Ascending aorta (tissue), 2 donors: ENCODE measurements at places on chromosomes 5 and 9.

DNA sequence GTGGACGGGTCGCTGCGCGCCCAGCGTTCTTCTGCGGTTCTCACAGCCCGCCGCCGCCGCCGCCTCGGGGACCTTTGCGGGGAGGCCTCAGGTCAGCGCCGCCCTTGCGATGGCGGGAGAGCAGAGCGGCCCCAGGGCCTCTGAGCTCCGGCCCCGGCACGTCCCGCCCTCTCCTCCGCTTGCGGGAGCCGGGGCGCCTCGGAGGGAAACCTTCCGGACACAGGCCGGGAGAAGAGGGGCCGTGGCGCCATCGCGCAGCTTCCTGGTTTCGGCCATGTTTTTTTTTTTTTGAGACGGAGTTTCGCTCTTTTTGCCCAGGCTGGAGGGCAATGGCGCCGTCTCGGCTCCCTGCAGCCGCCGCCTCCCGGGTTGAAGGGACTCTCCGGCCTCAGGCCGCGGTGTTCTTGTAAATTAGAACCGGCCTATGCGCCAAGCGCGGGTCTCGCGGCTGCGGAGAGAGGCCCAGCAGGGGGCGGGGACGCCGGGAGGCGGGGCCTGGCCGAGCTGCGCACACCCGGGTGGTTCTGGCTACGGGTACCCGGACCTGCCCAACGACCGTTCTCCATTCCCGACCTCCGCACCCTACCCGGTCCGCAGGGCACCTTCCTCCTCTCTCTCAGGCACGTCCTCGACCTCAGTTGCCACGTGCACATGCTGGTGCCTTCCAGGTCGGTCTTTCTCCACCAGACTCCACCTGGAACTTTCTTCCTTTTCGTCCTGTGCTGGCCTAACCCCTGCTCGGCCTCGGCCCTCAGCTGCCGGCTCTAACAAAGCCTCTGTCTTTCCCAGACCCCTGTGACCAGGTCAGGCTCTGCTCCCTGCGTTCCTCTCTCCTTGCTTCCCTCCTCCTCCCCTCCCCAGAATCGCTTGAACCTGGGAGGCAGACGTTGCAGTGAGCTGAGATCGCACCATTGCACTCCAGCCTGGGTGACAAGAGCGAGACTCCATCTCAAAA, 28.8 kb upstream of the MGAT1 start:
- peak; percentile 55 for DNase-seq

DNA sequence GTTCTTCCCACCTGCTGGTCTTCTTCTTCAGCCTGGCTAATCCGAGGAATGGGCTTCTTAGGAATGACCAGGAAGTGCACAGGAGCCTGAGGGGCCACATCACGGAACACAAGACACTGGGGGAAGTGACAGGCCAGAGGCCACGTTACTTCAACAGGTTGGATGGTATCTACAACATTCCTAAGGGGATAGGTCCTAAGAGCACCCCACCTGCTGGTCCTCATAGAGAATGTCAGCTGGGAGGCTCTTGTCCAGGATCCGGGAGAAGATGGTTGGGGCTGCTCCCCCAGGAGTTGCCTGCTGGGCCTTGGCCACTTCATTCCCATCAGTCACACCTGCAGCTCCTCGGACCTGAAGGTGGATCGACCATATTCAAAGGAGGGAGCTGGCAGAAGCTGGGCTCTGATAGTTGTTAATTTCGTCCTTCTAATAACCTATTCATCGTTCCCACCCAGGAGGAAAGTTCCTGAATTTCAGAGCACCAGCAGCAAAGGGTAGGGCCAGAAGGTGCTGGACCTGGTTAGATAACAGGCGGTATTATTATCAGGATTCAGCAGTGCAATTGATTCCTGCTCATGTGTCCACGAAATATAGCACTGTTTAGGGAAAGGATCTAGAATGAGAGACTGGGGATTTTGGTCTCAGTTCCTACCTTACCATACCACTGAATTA, 1.3 kb downstream of the HINT2 start:
- DNase-seq, result peak; percentile 61

- no peak for DNase-seq
Observed at GRCh38 chr9:100472788-100473275, at the start of gene TMEFF1. Gene TMEFF1, plus strand, starts transcription at chr9:100473149. Its CDS starts 396 bp downstream, at chr9:100473545.

DNA sequence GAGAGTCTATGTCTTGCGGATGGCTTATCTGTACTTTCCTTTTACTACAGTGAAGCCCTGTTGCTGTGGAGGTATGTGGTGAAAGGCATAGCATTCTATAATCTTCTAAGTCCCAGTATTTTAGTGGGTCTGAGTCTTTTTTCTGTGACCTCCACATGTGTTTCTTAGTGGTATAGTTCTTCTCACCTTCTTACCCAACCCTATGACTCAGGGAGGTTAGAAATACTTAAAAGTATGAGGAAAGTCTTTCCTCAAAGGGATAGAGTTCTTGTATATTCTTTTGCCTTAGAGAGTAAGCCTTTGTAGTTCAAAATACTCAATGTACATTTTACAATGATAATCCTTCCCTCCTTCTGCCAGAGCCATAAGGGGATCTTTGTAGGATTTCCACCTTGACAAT, 621.9 kb upstream of the CTNND2 start:
- no peak for DNase-seq
